ENCODE measurements at places on chromosomes 1 and 21. TPM values are rescaled to one million over a fixed set of nuclear protein-coding genes. Genes with fewer than 3 reads are reported as not detected.
A peak's percentile ranks its signal among the peaks of the same experiment; 100 is the strongest.

Gene LIPI
- total RNA-seq, result not detected

- H3K27ac ChIP-seq, result no peak overlapping the region
- no peak overlapping the region for H3K4me3 ChIP-seq
- DNase-seq, result no peak
- H3K36me3 ChIP-seq, result no peaks in the 10 kb centered on the region
- H3K4me1 ChIP-seq, result no peaks in the 10 kb centered on the region
Observed at GRCh38 chr1:178639326-178639725, 85.7 kb upstream of the RALGPS2 start.

DNA sequence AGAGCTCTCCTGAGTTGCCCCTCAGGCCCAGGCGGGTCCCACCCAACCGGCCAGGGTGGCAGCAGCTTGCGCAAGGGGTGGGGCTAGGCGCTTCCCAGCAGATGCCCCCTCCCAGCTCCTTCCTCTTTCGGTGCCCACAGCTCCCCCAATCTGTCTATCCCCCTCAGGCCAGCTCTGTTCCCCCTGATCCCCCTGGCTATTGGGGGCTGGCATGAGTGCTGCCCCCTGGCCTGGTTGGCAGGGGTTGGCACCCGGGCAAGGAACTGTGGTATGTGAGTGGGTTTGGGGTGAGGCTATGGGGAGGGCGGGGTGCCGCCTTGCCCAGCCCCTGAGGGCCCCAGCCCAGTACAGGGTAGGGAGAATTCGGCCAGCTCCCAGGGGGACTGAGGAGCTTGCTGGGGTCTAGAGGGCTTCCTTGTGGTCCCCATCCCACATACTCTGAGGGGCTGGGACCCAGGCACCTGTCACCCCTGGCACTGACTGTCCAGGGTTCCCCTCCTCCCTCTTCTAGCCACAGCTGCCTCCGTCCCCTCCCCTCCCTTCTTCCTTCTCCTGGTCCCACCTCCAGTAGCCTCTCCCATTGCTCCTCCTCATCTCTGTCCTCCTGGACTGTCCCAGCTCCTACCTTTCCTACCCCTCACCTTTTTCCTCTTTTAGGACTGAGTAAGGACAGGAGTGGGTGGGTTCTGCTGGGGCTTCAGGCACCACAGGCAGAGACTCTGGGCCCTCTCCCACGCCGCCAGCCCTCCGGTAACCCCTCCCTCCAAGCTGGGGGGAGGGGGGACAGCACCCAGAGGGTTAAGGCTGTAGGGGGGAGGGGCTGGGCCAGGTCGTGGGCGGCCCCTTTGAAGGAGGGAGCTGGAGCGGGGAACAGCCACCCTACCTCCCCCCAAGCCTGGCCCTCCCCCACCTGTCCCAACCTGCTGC lies 5.7 kb downstream of the ZBTB7B start:
- DNase-seq, result no peak
- H3K27me3 ChIP-seq, result no peaks in the 10 kb centered on the region
- no peak overlapping the region for H3K27ac ChIP-seq
- no peaks in the 10 kb centered on the region for H3K36me3 ChIP-seq
- H3K4me1 ChIP-seq, result peaks cover 15% of the 10 kb centered on the region

GRCh38 chr1:51472359-51472758 lies 46.7 kb downstream of the EPS15 start:
- peak; percentile 38 for DNase-seq
- no peak overlapping the region for H3K4me3 ChIP-seq
- no peaks in the 10 kb centered on the region for H3K4me1 ChIP-seq
- peaks cover 13% of the 10 kb centered on the region for H3K36me3 ChIP-seq

DNA sequence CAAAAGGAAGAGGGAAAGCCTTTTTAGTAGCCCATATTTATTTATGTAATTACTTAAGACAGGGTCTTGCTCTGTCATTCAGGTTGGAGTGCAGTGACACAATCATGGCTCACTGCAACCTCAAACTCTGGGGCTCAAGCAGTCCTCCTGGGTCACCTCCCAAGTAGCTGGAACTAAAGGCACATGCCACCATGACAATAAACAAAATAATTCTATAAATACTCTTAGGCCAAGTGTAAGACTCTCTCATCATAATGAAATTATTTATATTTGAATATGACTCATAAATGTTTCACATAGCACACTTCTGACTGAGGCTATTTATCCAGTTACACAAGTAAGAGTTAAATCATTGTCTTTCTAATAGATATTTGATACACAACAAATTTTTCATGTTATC lies 314.7 kb downstream of the AMY1C start:
- H3K27me3 ChIP-seq, result no peaks in the 10 kb centered on the region
- H3K36me3 ChIP-seq, result no peaks in the 10 kb centered on the region
- H3K4me1 ChIP-seq, result no peaks in the 10 kb centered on the region

GRCh38 chr1:248695451-248696132 lies 7.0 kb downstream of the OR14I1 start:
- no peak overlapping the region for H3K4me3 ChIP-seq
- H3K36me3 ChIP-seq, result no peaks in the 10 kb centered on the region
- no peak for DNase-seq
- no peaks in the 10 kb centered on the region for H3K27me3 ChIP-seq

- DNase-seq, result no peak
- no peaks in the 10 kb centered on the region for H3K36me3 ChIP-seq
- H3K4me1 ChIP-seq, result no peaks in the 10 kb centered on the region
- no peak overlapping the region for H3K27ac ChIP-seq
Observed at GRCh38 chr1:4736254-4736653, 81.8 kb downstream of the AJAP1 start.

DNA sequence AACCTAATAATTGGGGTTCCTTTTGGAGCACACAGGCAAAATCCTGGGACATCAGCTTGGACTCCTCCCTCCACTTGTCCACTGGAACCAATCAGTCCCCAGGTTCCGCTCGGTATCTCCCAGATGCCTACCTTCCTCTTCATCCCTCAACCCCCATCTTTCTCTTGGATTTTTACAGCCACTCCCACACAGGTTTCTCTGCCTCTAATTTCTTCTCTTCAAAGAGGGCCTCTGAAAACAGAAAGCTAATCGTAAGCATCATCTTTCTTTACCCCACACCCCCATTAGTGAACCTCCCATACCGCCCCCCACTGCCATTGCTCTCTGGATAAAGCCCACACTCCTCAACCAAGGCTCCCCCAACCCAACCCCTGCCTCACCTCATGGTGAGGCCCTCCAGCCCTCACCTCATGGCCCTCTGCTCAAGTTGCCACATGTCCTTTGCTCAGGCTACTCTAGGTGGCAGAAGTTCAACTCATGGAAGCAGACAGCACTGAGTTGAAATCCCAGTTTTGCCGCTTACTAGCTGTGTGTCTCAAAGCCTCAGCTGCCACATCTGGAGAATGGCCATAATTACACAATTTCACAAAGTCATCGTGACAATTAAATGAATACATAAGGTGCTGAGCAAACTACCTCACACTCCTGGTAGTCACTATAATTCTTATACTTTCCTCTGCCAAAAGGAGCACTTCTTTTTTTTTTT lies 18.1 kb upstream of the WASF2 start:
- no peaks in the 10 kb centered on the region for H3K36me3 ChIP-seq
- peaks cover 15% of the 10 kb centered on the region for H3K4me1 ChIP-seq
- DNase-seq, result no peak
- H3K27ac ChIP-seq, result no peak overlapping the region
- H3K4me3 ChIP-seq, result no peak overlapping the region

Gene ADAMTSL4
- 5.3 TPM for total RNA-seq

DNA sequence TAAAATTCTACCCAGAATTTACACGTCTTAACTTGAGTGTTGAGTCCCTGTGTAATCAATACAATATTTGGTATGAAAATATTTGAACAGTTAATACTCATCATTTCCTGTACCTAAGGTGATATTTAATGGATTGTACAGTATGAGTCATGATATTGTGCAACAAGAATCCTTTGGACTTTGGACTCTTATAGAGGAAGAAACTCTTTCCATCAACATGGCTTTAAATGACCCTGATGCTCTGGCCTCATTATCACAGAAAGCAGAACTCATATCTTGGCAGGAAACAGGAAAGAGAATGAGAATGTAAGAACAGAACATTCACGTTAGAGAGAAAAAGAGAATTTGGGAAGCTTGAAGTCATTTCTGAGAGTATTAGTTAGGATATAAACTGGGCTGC lies 168.8 kb upstream of the B3GALT2 start:
- H3K27ac ChIP-seq, result no peak overlapping the region
- no peaks in the 10 kb centered on the region for H3K27me3 ChIP-seq
- H3K36me3 ChIP-seq, result no peaks in the 10 kb centered on the region
- no peaks in the 10 kb centered on the region for H3K4me1 ChIP-seq
- no peak overlapping the region for H3K4me3 ChIP-seq
- DNase-seq, result no peak

Gene NBPF12
- total RNA-seq, result 7.9 TPM

- H3K4me3 ChIP-seq, result no peak overlapping the region
- H3K4me1 ChIP-seq, result peaks cover 17% of the 10 kb centered on the region
- H3K27ac ChIP-seq, result peak overlapping the region; percentile 57
- H3K36me3 ChIP-seq, result no peaks in the 10 kb centered on the region
- H3K27me3 ChIP-seq, result no peaks in the 10 kb centered on the region
- peak; percentile 87 for DNase-seq
Observed at GRCh38 chr1:161733526-161733925, 12.2 kb downstream of the FCRLB start.

Gene CD1D
- 0.18 TPM for total RNA-seq

Gene TTLL7
- 28.7 TPM for total RNA-seq

Gene ASTN1
- total RNA-seq, result 0.41 TPM

Gene RHBDL2
- not detected for total RNA-seq
